ENCODE measurements at places on chromosomes 2 and 18.

DNA sequence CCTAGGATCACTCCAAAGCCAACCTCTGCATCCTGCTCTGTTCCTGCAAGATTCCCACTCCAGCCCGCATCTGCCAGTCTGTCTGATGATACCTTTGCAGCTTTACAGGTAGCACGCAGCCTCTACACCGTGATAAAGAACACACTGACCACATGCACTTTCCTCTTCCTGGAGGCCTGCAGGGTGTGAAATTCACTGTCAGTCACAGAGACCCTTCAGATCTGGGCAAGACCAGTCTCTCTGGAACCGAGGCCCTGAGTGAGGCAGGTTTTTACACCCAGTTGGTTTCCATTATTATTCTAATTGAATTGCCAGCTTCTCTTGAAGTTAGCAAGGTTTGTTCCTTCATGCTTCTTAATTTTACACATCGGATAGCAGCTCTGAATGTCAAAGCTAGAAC, 30.5 kb upstream of the TWIST2 start:
- DNase-seq, result no peak

- DNase-seq, result no peak
Measured at GRCh38 chr2:138871312-138871711, 91.1 kb upstream of the NXPH2 start.

GRCh38 chr2:181438261-181438660, 18.9 kb upstream of the ITGA4 start:
- no peak for DNase-seq

- DNase-seq, result no peak
Measured at GRCh38 chr18:52237551-52237950, 102.4 kb upstream of the DCC start.

DNA sequence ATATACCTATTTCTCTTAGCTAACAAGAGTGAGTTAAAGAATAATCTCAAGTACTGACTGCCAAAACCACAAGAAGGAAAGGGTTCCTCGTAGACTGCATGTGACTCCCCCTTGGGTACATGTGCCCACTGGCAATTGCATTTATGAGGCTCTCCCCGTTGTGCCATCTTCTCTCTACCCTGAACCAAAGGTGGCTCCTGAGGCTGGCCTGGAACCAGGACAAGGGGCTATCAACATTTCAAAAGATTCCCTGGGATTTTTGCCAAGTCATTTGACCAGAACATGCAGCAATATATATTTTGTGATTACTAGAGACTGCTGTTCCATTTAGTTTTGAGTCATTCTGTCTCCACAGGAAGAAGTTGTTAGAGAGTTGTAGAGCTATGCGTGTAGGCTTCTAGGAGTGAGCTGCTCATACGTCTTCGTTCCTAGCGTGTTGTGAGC, 45.8 kb downstream of the LAMA3 start:
- no peak for DNase-seq

DNA sequence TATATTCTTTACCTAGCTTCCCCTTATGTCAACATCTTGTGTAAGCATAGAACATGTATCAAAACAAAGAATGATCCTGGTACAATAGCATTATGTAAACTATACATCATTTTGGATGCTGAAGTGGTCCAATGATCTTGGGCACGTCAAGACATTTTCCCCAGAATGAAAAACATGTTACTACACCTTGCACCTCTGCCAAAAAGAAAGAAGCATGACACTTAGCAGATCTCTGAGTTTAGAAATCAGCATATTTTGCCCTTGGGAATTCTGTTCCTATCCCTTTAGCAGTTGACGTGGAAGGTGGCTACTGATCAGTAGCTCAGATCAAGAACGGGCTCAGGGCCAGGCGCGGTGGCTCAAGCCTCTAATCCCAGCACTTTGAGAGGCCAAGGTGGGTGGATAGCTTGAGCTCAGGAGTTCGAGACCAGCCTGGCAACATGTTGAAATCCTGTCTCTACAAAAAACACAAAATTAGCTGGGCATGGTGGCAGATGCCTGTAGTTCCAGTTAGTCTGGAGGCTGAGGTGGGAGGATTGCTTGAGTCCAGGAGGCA, 1.7 kb upstream of the LCLAT1 start:
- DNase-seq, result no peak

GRCh38 chr2:104952976-104953375, 84.9 kb upstream of the MRPS9 start:
- DNase-seq, result no peak

DNA sequence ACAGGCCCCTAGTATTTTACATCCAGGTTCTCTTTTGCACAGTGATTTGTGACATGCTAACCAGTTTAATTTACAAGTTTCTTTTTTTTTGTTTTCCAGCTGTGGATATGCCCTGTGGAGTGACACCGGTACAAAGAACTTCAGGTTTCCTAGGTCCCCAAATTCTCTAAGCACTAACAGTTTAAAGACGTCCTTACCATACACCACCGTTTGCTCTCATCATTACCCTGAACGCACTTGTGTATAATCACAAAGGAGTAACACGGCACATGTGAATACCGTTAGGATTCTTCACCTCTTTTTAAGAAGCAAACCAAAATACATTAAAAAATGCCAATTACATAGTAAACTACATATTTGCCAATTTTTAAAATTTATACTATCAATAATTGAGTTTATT, 853 bp downstream of the LANCL1 start:
- no peak for DNase-seq

GRCh38 chr2:195741191-195741590, 84.2 kb downstream of the SLC39A10 start:
- DNase-seq, result no peak

DNA sequence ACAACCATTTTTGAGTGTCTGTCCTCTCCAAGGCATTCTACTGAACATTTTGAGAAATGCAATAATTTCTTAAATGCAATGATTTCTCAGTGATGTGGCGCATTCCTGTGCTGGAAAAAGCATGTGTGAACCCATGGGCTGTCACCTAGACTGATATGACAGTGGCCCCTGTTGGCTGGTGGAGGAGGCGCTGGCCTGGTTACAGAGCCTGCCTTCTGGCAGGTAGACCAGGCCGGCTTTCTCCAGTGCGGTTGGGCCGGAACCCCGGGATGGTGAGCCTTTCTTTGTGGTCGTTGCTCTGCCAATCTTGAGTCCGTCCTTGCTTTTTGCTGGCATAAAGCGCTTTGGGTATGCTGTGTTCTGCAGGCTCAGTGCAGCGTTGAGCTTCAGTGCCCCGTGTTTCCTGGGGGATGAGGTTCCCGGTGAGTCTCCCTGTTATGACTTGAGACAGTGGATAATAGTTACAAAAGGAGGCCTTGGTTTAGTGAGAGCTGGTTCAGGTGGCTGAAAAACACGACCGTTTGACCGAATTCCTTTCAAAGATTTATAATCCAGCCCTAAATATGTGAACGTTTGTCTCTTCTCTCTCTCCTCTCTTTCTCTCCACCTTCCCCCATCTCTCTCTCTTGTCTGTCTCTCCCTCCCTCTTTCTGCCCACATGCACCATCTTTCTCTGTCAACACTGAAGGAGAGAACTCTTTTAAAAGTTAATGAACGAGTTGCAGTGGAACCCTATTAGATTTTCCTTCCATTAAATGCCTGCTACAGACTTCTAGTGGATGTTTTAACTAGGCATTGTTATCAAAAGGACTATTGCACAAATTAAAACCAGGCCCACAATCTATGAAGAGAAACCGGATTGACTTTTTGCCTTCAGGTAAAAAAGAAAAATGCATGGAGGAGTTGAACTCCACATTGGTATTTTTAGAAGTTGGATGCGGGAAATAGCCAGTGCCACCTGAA, 34.0 kb downstream of the TSHZ1 start:
- DNase-seq, result no peak

DNA sequence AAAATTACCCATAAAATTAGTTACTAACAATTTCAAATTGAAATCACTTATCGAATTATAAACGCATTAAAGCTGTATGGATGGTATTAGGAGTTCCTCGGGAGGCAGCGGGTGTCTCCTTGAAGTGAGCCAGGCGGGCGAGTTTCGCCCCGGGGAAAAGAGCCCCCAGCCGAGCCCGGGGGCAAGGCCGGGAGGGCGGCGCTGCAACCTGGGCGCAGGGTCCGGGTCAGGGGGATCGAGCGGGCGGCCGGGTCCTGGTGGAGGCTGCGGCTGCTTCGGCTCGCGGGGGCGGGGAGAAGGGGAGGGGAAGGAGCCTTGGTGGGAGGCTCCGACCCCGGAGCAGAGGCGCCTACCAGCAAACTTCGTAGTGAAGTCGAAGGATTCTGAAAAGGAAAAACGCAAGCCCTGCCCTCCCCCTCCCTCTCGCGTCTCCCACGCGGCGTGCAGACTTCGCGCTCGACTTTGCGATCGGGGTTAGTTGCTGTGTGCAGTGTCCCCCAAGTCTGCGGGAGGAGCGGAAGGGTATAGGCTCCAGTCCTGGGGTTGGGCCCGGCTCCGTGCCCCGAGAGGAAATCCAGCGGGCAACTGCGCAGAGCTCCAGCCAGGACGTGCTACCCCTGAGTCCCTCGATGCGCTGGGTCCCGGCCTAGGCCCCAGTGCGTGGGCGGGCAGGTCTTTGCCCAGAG, 140.8 kb downstream of the MEIS1 start:
- DNase-seq, result no peak

DNA sequence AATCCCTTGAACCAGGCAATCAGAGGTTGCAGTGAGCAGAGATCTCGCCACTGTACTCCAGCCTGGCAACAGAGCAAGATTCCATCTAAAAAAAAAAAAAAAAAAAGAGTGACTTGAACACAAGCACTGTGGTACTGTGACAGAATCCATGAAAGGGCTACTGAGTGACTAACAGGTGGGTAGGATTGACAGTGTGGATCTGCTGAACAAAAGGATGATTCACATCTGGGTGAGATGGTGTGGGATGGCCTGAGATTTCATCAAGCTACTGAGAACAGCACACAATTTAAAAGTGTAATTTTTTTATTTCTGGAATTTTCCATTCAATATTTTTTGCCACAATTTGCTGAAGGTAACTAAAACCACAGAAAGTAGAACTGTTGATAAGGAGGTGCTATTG, 13.3 kb upstream of the SP3 start:
- DNase-seq, result no peak

- no peak for DNase-seq
Measured at GRCh38 chr2:109009920-109010610, 21.0 kb upstream of the EDAR start.

- no peak for DNase-seq
Measured at GRCh38 chr18:51621113-51621863, 423.8 kb upstream of the MEX3C start.

Data from esophagus squamous epithelium (tissue), 5 donors.